ENCODE measurements at places on chromosomes 11 and 22. TPM values are rescaled to one million over a fixed set of nuclear protein-coding genes. Genes with fewer than 3 reads are reported as not detected.

- no peak for DNase-seq
Observed at GRCh38 chr11:35190804-35191348, 51.9 kb downstream of the CD44 start.

DNA sequence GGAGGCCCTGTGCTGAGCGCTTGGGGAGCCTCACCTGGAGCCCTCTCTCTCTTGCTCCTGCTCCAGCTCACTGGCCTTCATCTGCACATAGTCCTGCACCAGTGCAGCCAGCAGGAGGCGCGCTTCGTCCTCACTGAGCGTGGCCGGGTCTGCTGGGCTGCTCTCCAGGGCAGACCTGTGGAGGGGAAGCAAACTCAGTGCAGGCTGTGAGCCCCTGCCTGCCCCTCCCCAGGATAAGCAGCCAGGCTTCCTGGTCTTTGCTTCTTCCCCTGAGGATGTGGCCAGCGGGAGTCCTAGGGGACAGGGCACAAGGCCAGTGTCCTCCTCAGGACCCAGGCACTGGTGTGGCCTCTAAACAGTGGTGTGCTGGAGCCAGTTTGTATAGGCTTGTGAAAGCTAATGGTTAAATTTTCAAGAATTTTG, 2.2 kb downstream of the CALCA start:
- no peak for DNase-seq

- no peak for DNase-seq
Observed at GRCh38 chr11:108511851-108512474, 13.8 kb upstream of the POGLUT3 start.

DNA sequence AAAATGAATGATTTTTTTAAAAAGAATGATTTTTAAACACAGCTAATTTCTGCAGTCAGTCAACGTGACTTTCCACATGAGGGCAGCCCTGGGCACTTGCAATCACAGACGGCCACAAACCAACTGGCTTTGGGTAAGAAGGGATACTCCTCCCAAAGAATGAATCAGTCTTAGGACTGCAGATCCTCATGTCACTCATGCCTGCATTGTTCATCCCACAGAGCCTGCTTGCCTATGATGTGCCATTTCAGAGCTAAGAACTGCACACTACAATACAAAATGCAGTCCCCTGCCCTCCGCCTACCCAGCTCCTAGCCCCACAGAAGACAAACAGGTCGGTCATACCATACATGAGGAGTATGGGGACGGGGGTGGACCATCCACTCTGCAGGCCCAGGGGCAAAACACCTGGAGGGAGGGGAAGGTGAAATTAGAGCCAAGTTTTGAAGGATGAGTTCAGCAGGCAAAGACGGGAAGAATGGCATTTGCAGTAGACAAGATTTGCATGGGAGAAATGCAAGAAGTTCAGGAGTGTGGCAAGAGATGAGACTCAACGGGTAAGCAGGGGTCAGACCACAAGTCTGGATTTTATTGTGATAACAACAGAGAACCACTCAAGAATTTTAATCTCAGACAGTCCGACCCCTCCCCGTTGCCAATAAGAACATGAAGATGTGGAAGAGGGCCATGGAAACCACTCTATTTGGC, 24.7 kb downstream of the PACSIN2 start:
- DNase-seq = no peak

GRCh38 chr11:102733232-102733875, 8.6 kb upstream of the MMP8 start:
- no peak for DNase-seq

DNA sequence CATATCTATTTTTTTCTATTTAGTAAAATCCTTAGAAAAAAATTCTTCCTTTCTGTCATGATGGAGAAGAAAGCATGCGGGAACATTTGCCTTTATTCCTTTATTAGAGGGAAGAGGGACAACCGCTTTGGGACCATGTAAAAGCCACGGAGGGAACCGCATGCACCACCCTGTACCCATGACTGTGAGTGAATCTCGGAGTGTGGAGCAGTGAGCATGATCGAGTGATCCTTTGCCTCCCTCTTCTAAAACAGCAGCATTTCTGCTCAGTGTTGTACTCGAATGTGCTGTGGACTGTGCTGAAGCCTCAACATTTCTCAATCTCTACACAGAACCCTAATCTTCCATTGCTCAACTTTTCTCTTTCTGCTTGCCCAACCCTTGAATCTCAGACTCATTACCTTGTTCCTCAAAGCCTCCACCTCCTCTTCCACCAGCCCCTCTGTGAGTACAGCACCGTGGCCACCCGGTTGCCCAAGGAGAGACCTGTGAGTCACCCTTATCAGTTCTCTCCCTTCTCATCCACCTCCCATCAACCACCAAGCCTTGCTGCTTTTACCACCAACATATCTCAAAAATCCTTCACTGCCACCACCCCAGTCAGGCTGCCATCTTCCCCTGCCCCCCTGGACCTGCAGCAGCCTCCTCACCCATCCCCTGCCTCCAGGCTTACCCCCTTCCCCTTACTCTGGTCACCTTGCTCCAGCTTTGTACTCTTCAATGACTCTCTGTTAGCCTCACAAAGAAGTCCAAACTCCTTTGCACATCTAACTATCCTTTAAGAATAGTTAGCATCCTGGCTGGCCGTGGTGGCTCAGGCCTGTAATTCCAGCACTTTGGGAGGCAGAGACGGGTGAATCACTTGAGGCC, 103.1 kb downstream of the NAT10 start:
- DNase-seq = no peak

GRCh38 chr11:107924306-107924705, 3.9 kb upstream of the RAB39A start:
- no peak for DNase-seq

DNA sequence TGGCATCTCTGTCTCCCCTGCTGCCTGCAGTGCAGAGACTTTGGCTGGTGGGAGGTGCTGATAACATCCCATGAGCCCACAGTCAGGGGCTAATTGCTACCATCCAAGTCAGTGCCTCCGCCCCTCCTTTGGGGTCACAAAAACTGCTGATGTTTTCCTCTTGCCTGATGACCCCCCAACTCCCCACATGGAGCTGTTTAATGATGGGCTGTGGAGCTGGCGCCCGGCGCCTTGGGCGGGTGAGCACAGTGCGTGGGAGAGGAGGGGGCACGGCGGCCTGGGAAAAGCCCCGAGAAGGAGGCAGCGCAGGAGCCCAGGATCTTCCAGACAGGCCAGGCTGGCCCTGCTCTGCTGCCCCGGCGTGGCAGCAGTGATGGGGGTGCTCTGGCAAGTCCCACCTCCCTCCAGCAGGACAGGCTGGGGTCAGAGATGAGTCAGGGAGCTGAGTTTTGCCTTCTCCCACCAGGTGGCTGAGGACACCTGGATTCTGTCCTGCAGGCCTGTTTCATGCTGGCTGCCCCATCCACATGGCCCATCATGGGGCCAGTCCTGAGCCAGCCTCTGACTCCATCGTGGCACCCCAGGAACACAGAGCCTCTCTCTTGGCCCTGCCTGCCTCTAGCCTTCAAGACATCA, 43.8 kb downstream of the NECTIN1 start:
- DNase-seq = no peak

GRCh38 chr11:68043349-68044144, 4.7 kb downstream of the TCIRG1 start:
- no peak for DNase-seq

DNA sequence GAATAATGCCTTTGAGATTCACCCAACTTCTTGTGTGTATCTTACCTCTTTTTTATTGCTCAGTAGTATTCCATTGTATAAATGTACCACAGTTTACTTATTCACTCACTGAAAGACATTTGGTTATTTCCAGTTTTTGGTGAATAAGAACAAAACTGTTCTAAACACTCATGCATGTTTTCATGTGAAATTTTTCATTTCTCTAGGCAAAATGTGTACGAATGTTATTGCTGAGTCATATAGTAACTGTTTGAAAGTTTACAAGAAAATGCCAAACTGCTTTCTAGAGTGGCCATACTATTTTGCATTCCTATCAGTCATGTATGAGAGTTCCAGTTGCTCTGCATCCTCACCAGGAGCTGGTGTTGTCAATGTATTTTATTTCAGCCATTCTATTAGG, 8.8 kb upstream of the EMSY start:
- no peak for DNase-seq

- no peak for DNase-seq
Observed at GRCh38 chr11:71499125-71499524, 27.9 kb upstream of the KRTAP5-7 start.

DNA sequence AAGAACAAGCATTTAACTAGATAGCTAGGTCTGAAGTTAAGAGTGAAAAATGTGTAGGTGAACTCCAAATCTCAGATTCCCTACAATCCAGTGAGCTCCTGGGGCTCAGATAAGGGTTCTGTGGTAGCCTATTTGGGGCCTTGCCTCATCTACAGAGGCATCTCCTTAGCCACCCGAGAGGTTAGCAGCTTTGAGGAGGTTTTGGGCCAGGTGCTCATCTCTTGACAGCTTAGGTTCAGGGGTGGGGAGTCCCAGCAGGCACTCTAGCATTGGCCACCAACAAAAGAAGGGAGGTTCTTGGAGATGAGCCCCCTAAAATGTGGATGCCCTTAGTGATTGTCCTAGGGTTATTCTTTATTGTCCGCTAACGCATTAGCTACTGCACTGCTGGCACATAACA, 184.4 kb upstream of the B3GAT1 start:
- DNase-seq = no peak

- DNase-seq = no peak
Observed at GRCh38 chr11:130404727-130405126, 23.7 kb downstream of the ADAMTS8 start.

GRCh38 chr11:106683435-106683834, 334.8 kb downstream of the GUCY1A2 start:
- DNase-seq = no peak

DNA sequence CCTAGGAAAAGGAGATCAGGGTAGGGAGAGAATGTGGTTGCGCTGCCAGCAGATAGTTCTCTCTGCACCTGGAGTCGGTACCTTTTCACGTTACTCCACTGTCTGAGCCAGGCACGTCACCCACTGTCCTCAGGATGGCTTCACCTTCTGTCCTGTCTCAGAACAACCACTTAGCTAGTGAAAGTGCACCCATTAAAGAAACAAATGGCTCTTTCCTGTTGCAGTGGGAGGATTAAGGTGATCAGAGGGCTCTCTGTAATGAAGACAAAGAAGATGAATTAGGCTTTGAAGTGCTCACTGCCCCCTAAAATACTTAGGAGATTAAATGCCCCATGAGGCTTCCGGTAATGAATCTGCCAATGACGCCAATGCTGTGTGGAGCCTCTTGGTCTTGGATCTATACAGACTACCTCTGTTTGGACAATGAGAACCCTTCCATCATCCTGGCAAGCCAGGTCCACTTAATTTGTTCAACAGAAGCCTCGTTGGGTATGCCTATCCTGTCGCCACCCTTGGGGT, 113.7 kb downstream of the INSC start:
- DNase-seq = no peak

- DNase-seq = no peak
Observed at GRCh38 chr11:108069947-108070346, 51.4 kb upstream of the ACAT1 start.

DNA sequence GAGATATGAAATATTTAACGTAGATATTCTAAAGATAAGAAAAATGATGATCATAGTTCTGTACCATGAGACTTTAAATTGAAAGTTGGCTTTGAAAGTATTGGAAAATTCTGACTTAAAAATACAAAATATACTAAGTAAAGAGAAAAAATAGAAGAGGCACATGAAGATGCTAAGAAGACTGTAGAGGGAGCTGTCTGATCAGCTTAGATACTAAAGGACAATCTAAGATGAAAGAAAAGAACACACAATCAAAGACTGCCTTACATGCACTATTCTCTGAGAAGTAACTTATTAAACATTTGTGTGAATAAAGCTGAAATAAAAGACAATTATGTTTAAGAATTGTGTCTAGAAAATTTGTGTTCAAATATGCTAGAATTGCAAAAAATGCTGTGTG, 55.1 kb downstream of the RBMXL2 start:
- no peak for DNase-seq

GRCh38 chr22:47297261-47298016, 535.0 kb downstream of the TBC1D22A start:
- no peak for DNase-seq

DNA sequence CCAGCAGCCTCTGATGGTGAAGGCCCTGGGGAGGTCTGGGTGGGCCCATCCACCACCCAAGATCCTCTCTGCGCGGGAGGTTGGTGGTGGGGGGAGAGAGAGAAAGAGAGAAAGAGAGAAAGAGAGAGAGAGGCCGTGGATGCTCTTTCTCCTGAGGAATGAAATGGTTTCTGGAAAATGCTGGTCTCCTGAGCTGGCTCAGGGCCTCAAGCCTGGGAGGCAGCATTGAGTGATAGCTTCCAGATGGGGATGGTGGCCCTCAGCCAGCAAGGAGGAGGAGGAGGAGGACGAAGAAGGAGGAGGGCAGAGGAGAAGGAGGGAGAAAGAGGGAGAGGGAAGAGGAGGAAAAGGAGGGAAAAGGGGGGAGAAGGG, 4.6 kb downstream of the TSPAN32 start:
- DNase-seq = no peak

DNA sequence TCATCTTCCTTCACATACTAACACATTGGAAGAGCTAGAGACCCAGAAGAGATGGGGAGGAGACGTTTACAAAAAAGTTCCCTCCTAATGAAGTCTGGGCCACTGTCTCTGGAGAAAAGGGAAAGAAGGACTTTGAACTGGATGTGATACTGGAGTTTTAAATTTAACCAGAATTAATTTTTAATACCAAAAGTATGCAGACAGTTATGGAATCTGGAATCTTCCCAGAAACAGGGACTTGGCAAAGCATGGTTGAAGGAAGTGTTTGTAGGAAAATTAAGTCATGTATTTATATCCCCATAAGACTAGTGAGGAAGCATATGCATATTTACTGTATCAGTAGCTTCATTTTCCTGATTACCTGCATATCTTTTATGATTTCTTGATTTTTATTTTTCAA, 215.5 kb downstream of the TTC28 start:
- no peak for DNase-seq

DNA sequence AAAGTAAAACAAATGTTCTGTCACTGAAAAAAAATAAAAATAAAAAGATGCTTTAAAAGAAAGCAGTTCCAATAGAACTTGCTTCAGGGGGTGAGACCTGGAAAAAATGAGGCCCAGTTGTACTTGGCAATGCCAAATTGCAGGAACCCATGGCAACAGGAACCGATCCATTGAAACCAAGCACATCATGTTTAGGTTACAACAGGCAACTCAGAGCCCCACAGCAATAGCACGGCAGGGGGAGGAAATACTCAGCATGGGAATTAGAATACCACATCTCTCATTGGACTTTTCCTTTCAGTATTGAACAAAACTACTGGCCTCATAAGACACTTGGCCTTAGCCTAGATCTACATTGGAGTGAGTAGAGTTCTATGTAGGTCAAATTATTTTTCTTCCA, 84.3 kb downstream of the MSANTD4 start:
- no peak for DNase-seq

GRCh38 chr11:75700940-75701339, 16.7 kb upstream of the MOGAT2 start:
- DNase-seq = no peak

The LRRN4CL gene
- 22.5 TPM for total RNA-seq

The OR4A16 gene
- not detected for total RNA-seq

The PATE2 gene
- 0.35 TPM for total RNA-seq

The CYB5R3 gene
- total RNA-seq = 606 TPM

The PATE4 gene
- not detected for total RNA-seq

The PKDREJ gene
- not detected for total RNA-seq

The SHISAL1 gene
- total RNA-seq = 0.81 TPM
